Calu3 (cell line): ENCODE measurements at places on chromosomes 11 and 22. TPM values are rescaled to one million over a fixed set of nuclear protein-coding genes. Genes with fewer than 3 reads are reported as not detected.

The GATD1 gene
- 73.8 and 83.3 TPM in 2 replicates for total RNA-seq

The MS4A4E gene
- not detected in 2 replicates for total RNA-seq

The TPH1 gene
- total RNA-seq = 0.24 and 0.34 TPM in 2 replicates

The MMP8 gene
- not detected in 2 replicates for total RNA-seq

- no peaks in the 10 kb centered on the region for H3K27me3 ChIP-seq
- no peak overlapping the region for H3K27ac ChIP-seq
- no peak overlapping the region for H3K4me3 ChIP-seq
- no peak for DNase-seq
Measured at GRCh38 chr11:77322926-77323590, 21.6 kb upstream of the GDPD4 start.

- H3K4me1 ChIP-seq = peaks cover 5% of the 10 kb centered on the region
- peaks cover 35% of the 10 kb centered on the region for H3K27me3 ChIP-seq
- peaks cover 14% of the 10 kb centered on the region for H3K36me3 ChIP-seq
- DNase-seq = no peak
Measured at GRCh38 chr22:23066200-23067022, 3.9 kb upstream of the GNAZ start.

DNA sequence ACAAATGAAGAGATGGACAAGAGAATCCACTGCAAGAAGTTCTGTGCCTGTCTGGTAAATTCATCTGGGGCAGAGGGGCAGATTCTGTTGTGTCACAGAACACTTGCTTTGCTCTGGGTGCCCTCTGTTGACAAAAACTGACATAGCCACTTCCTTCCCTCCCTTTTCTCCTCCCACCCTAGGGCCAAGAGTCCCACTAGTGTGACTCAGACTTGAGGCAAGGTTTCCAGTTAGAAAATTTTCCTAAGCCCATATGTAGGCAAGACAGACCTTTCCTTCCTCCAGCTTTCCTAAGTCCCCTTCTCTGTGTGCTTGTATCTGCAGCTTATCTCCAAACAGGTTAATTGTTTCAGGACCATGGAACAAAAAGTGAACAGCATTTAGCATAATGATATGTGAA, 106.8 kb downstream of the RBFOX2 start:
- no peaks in the 10 kb centered on the region for H3K36me3 ChIP-seq
- H3K4me1 ChIP-seq = peaks cover 10% of the 10 kb centered on the region
- H3K4me3 ChIP-seq = no peak overlapping the region
- H3K27ac ChIP-seq = no peak overlapping the region
- peak; percentile 79 for DNase-seq

DNA sequence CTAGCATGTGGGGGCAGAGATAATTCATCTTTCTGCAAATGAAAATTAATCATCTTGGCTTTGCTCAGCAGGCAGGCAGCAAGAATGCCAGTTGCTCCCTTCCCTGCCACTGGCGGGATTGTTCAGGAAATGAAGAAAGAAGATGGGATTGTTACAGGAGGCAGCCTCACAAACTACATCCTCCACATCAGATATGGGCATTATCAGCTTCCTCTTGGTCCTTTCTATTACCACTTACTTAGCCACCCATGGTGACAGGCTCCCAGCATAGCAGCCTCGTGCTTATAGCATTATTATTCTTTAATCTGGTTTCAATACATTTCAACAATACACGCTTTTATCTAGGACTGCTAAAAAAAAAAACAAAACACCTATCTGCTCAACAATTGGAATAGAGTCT, 461.6 kb upstream of the ISX start:
- no peak overlapping the region for H3K27ac ChIP-seq
- no peak for DNase-seq
- H3K27me3 ChIP-seq = no peaks in the 10 kb centered on the region

DNA sequence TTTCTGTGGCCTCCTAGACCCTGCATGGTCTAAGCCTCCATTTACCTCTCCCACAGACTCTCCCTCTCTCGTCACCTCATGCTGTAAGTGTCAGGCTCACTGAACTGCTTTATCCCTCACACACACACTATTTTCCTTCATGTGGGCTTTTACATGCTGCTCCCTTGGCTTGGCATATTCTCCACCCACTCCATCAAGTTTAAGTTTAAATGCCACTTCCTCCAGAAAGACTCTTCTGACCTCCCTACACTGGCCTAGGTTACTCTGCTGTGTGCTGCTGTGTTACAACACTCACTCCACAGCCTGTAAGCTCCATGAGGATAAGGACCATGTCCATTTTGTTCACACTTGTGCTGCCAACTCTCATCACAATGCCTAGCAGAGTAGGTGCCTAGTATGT, 2.5 kb downstream of the DCHS1 start:
- H3K4me1 ChIP-seq = no peaks in the 10 kb centered on the region
- DNase-seq = no peak
- H3K36me3 ChIP-seq = no peaks in the 10 kb centered on the region
- no peak overlapping the region for H3K4me3 ChIP-seq

GRCh38 chr22:36086170-36086490, 57.5 kb upstream of the RBFOX2 start:
- no peak overlapping the region for H3K4me3 ChIP-seq
- H3K4me1 ChIP-seq = no peaks in the 10 kb centered on the region
- H3K36me3 ChIP-seq = peaks cover 7% of the 10 kb centered on the region
- H3K27ac ChIP-seq = no peak overlapping the region
- H3K27me3 ChIP-seq = no peaks in the 10 kb centered on the region
- DNase-seq = peak; percentile 32

DNA sequence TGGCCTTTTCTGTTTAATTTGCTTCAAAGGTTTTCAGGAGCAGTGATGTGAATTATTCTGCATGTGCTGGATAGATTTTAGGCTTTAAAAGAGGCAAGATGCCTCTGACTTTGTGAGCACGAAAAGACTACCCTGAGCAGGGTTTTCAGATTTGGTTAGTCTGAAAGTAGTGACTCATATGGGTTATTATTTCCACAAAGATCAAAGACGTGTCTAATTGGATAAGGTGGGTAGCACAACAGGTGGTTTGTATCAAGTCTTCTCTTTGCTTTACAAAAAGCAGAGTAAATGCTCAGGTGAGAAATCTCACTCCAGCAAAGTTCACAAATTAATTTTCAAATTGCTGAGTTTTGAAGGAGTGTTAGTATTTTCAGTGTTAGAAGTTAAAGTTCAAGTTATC, 37.6 kb upstream of the DBX1 start:
- DNase-seq = no peak
- no peak overlapping the region for H3K27ac ChIP-seq
- no peaks in the 10 kb centered on the region for H3K4me1 ChIP-seq
- peaks cover 22% of the 10 kb centered on the region for H3K27me3 ChIP-seq
- no peaks in the 10 kb centered on the region for H3K36me3 ChIP-seq

GRCh38 chr11:33001751-33002542, 13.7 kb upstream of the DEPDC7 start:
- no peak overlapping the region for H3K4me3 ChIP-seq
- peaks cover 8% of the 10 kb centered on the region for H3K4me1 ChIP-seq
- DNase-seq = no peak
- no peaks in the 10 kb centered on the region for H3K36me3 ChIP-seq
- peaks cover 26% of the 10 kb centered on the region for H3K27me3 ChIP-seq

GRCh38 chr11:71453918-71454304, 908 bp downstream of the NADSYN1 start:
- H3K36me3 ChIP-seq = peaks cover 56% of the 10 kb centered on the region
- H3K27me3 ChIP-seq = no peaks in the 10 kb centered on the region
- no peak overlapping the region for H3K27ac ChIP-seq
- H3K4me3 ChIP-seq = peak overlapping the region; percentile 96
- no peak for DNase-seq
- H3K4me1 ChIP-seq = peaks cover 28% of the 10 kb centered on the region

DNA sequence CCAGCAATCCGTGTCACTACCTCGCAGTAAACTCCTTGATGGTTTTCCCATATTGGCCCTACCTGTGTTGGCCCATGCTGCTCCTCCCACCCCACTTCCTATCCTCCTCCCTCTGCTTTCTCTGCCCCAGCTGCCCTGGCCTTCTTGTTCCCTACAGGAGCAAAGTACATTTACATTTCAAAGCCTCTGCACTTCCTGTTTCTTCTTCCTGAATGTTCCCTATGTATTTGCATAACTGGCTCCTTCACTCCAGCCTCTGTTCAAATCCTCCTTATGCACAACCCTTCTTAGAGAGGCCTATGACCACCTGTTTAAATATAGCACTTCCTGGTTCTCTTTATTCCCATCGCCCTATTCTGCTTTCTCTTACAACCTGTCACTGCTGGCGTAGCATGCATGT, 62.2 kb downstream of the PARVA start:
- peaks cover 9% of the 10 kb centered on the region for H3K4me1 ChIP-seq
- peak overlapping the region; percentile 13 for H3K27ac ChIP-seq
- no peaks in the 10 kb centered on the region for H3K36me3 ChIP-seq
- H3K4me3 ChIP-seq = no peak overlapping the region
- H3K27me3 ChIP-seq = no peaks in the 10 kb centered on the region
- DNase-seq = no peak

GRCh38 chr22:37631448-37632173, 7.9 kb upstream of the SH3BP1 start:
- H3K27ac ChIP-seq = no peak overlapping the region
- H3K4me3 ChIP-seq = no peak overlapping the region
- H3K27me3 ChIP-seq = no peaks in the 10 kb centered on the region
- no peak for DNase-seq
- H3K4me1 ChIP-seq = no peaks in the 10 kb centered on the region

- H3K36me3 ChIP-seq = no peaks in the 10 kb centered on the region
- H3K4me3 ChIP-seq = no peak overlapping the region
- no peak overlapping the region for H3K27ac ChIP-seq
Measured at GRCh38 chr22:50640857-50641647, 13.1 kb upstream of the ARSA start.

DNA sequence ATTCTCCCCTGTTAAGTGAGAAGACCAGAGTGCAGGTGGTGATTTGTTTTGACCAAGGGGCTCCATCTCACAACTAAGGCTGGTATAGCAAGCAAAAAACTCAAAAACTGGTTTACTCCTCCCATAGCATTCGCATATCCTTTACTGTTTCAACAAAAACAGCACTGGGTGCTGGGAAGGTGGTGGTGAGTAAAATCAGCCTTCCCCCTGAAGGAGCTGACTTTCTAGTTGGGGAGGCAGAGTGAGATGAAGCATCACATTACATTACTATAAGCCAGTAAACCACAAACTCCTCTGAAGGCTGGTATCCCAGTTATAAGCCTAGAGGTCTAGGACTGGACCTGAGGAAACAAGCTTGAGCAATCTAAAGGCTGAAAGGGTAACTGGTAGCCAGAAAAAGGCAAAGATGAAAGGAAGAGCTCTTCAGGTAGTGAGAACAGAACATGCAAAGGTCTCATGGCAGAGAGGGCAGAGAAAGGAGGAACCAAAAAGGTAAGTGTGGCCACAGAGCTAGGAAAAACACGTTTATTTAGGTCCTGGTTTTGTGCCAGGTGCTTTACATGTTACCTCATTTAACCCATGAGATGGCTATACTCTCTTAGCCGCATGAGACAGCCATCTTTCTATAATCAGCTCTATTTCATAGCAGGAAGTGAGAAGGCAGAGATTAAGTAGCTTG, 22.3 kb downstream of the TMEM123 start:
- H3K27ac ChIP-seq = no peak overlapping the region
- DNase-seq = no peak
- H3K27me3 ChIP-seq = no peaks in the 10 kb centered on the region
- no peak overlapping the region for H3K4me3 ChIP-seq
- H3K36me3 ChIP-seq = peaks cover 17% of the 10 kb centered on the region

DNA sequence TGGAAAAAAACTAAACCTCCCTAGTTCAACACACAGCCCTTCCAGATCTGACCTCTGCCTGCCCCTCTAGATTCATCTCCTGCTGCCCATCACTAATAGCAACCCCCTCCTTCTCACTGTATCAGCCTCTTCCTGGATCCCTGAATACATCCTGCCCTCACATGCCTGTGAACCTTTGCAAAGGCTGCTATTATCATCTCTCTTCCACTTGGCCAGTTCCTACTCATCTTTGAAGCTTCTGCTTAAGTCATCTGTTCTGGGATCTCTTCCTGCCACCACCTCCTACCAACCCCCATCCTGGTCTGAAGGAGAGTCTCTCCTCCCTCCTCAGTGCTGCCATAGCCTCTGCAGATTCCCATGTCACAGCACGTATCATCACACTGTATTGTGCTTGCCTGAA, 38.0 kb upstream of the AMOTL1 start:
- H3K27me3 ChIP-seq = no peaks in the 10 kb centered on the region
- no peaks in the 10 kb centered on the region for H3K36me3 ChIP-seq
- DNase-seq = no peak
- no peak overlapping the region for H3K27ac ChIP-seq

DNA sequence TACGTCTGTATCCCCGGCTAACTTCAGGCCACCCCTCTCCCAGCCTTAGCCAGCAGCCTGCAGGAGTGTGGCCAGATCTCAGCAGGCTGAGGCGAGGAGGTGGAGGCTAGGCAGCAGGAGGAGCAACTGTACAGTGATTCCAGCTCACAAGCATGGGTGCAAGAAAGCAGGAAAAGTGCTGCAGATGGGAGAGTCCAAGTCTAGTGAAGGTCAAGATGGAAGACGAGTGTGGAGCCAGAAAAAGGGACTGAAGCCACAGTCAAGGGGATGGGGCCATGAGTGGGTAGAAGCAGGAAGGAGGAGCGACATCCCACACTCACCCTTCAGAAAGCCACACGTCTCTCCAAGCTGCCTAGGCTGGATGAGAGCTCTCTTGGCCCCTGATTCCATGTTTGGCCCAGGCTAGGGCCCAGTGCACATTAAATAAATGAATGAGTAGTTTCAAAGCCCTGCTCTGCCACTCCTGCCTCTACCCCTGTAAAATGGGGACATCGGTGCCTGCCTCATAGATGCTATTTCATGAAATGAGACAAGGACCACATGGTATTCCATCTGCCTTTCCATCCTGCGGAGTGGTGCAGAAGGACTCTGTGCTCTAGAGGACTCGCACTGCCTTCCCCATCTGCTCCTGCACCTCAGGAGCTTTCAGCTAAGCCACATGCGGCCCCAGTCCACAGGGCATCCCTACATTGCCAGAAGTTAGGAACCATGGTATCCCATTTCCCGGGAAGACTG, 2.9 kb downstream of the YDJC start:
- no peak for DNase-seq
- peaks cover 81% of the 10 kb centered on the region for H3K36me3 ChIP-seq
- H3K27ac ChIP-seq = no peak overlapping the region

DNA sequence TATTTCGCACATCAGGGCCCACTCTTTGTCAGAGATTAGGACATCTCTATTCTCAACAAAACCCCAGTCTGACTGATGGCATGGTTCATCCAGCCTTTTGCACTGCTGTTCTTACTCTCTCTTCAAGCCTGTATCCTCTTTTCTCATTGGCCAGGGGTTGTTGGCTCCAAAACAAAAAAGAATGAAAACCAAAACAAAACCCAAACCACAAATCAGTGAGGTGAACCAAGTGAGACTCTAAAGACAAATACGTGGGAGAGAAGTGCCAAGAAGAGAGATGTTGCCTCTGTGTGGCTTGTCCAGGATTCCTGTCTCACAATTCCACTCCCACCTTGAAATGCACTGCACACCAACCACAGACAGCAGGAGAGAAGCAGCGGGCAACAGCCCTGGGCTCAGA, 278.9 kb upstream of the NARS2 start:
- no peaks in the 10 kb centered on the region for H3K4me1 ChIP-seq
- H3K4me3 ChIP-seq = no peak overlapping the region
- H3K27me3 ChIP-seq = peaks cover 87% of the 10 kb centered on the region
- no peak overlapping the region for H3K27ac ChIP-seq
- no peaks in the 10 kb centered on the region for H3K36me3 ChIP-seq

- no peaks in the 10 kb centered on the region for H3K27me3 ChIP-seq
- no peak for DNase-seq
- H3K4me3 ChIP-seq = no peak overlapping the region
Measured at GRCh38 chr11:64861227-64861975, 16.9 kb upstream of the CDC42BPG start.
